ENCODE measurements at places on chromosomes 5 and 9.
A peak's percentile ranks its signal among the peaks of the same experiment; 100 is the strongest.

DNA sequence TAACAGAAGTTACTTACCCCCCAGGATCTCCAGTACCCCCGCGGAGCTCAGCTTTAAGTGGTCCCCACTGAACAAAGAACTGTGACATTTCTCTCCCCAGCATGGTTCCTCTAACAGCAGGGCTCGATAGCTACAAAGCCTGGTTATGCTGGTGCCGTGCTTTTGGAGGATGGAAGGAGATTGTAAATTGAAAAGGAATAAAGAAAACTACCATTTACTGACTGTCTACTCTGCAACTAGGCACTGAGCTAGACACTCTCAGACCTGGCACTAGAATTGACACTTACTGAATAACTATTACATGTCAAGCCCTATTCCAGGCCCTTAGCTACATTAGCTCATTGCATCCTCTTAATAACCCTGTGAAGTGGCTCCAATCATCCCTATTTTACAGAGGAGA is 145.3 kb downstream of the TTLL11 start:
- no peak for DNase-seq

DNA sequence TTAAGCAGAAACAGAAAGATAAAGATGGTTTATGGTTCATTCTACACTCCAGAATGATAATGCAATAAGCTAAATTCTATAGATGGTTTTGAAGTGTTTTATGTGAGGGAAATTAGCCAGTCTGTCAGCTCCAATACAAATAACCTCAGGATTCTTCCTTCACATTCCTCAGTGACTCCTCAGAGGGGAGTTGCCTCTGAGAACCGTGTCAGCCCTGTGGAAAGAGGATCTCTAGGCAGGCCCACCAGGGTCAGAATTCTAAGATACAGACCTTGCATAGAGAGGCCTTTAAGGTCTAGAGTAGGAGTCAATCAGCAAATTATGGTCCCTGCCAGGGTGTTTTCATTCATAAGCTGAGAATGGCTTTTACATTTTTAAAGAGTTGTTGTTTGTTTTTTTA is 26.6 kb downstream of the RUSC2 start:
- no peak for DNase-seq

- DNase-seq, result no peak
Measured at GRCh38 chr9:17403539-17403938, 175.3 kb upstream of the SH3GL2 start.

- no peak for DNase-seq
Measured at GRCh38 chr9:133477992-133478850, 678 bp downstream of the SLC2A6 start.

GRCh38 chr5:138148811-138149210 is 9.6 kb upstream of the NME5 start:
- DNase-seq, result no peak

DNA sequence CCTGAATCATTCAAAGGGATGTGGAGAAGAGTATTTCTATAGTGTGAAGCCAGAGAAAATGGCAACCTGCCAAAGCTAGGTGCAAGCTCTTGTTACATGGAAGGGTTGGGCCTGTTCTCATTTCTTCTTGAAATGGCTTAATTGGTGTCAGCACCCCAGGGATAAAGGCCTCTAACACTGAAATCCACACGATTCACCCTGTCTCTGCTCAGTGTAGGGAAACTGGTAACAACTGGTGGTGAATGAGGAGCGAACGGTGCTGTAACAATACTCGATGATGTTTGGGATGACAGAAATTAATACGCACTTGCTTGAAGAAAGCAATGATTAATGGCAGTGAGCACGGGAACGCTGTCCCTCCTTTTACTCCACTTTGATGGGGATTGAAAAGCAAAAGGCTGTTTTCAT is 16.2 kb downstream of the PBX3 start:
- DNase-seq, result no peak

- no peak for DNase-seq
Measured at GRCh38 chr9:88256216-88256615, 117.9 kb upstream of the SPATA31C2 start.

DNA sequence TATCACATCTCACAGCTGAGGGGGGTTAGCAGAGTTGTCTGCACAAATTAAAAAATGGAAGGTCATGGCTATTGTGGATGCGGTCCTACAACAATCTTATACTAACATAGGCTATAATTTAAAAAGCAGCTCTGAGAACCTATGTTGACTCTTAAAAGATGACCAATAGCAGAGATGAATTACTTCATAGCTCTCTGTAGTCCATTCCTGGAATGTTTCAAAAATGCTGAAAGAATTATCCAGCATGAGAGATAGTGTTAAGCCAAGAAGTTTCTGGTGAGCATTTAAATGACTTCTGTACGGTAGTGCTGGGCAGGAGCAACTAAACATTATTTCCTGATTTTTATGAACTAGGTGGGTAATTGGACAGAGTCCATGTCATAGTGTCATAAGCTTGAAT is 218.2 kb upstream of the NUDT12 start:
- DNase-seq, result no peak

DNA sequence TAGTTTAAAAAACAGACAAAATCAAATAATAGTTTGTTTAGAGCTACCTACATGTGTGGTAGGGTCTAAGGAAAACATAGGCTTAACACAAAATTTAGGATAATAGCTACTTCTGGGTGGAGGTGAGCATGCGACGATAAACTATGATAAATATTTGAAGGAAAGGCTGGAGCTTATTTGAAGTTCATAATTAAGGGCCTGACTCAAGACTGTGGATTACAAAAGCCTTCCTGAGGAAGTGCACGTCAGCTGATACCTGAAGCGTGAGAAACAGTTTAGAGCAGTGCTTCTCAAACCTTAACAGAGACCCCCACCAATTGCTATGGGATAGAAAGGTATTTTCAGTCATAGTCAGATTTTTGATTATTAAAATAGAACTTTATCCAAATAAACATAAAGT is 20.4 kb upstream of the UBLCP1 start:
- DNase-seq, result no peak

DNA sequence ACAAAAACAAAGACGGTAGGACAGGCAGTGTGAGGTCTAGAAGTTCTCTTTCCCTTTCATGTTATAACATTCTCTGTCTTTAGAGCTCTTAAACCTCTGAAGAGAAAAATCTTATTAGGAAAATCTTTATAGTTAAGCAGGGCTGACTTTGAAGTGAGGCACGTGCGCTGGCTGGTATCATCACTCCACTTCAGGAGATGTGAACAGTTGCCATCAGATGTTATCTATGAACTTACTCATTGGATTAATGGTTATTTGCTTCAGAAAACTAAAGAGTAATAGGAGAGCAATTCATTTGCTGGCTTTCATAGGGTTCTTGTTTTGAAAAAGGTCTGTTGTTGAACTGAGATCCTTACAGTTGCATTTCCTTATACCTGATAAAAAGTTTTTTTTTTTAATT is 25.7 kb downstream of the LRRTM2 start:
- DNase-seq, result no peak

DNA sequence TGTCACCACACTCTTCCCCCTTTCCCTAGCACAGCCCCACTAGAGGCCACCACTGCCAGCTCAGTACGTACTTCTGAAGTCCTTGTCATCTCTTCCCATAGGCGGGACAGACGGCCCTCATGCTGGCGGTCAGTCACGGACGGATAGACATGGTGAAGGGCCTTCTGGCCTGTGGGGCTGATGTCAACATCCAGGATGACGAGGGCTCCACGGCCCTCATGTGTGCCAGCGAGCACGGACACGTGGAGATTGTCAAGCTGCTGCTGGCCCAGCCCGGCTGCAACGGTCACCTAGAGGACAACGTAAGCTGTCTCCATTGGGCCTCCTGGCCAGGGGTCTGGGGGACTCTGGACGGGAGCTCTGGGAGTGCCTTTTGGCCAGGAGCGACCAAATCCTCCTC is 99.4 kb upstream of the DMRT1 start:
- no peak for DNase-seq

DNA sequence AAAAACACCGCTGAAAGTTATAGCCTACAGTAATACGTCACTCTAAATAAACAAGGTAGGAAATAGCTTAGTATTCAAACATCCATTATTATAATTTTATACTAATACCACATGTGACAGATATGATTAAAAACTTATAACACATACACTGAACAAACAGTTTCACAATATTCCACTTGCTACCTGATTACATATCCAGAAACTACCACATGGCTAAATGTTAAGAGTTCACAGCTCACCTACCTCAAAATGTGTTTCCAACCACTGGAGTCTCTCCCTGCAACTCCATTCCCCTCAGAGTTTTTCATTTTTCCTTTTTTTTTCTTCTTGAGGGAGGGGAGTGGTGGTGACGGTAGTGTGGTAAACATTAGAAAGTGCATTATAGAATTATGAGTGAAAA is 12.1 kb downstream of the RICTOR start:
- DNase-seq, result no peak

DNA sequence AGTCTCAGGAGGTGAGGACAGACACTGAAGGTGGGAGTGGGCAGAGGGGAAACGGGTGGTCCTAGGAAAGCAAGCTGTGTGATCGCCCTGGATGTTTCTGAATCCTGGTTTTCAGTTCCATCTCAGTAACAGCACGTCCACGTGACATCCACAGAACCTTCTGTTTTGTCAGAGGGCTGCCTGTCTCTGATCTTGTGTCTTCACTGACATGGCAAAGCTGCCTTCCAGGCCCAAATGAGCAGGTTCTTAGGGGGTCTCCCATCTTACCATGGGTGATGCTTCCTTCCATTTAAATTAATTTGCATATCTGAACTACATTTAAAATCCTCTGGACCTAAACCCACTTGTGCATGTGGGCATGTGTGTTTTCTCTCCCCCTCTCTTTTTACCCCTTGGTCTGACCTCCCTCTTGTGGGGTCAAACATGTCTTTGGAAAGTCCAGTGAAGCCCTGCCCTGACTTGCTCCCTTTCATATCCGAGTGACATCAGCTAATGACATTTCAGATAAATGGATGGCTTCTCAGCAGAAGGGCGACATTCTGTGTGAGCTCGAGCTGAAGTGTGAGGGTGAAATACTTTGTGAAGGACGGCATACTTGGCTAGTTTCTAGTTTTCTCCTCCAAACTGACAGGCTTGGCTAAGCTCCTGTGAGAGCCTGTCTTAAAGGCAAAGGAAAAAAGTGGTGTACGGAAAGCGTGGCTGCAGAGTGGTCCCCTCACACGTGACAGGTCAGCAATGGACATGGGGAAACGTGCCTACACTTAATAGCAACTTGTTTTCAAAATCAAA is 204.8 kb upstream of the S1PR3 start:
- no peak for DNase-seq

- no peak for DNase-seq
Measured at GRCh38 chr5:96001262-96001661, 39.6 kb upstream of the ELL2 start.

DNA sequence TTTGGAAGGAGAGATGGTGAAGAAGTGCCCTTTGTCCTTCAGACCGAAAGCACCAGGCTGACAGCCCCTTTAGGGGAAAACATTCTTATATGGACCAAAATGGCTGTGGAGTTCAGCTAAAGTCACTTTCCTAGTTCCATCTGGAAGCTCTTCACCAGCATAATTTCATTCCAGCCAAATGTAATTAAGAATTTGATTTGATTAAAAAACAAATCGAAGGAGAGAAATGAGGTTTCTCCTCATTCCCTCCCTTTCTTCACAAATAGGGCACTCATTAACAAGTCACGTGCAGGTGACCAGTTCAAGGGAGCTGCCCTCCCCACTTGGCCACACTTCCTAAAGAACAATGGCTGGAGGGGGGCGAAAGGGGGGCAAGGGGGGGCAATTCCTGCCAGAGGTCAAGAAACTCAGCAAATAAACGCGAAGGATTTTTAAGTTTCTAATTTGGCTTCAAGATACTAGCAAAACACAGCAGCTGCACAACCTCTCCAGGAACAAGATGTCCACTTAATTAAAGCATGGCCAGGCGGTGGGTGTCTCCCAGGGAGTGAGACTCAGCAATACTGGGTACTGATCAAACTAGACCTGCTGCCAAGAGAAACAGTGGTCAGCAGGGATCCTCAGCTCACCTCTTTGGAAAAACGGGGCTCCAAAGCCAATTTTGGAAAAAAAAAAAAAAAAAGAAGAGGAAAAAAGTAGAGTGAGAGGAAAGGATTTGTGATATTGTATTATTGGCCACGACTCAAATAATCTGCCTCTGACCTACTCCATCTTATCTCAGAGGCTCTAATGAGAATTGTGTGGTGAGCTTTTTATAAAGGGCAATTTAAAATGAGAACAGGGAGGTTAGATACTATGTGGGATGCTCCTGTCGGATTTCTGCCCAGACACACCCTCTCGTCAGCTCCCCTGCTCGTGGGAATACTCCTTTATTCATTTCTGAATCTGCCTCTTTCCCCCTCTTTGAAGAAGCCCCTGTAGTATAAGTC is 254.3 kb downstream of the ZSWIM6 start:
- DNase-seq, result no peak

- DNase-seq, result peak; percentile 75
Measured at GRCh38 chr5:135565725-135566421, 12.9 kb downstream of the CXCL14 start.

- DNase-seq, result no peak
Measured at GRCh38 chr9:137454597-137455358, 4.4 kb downstream of the NSMF start.

Measured in activated CD4-positive, alpha-beta T cell treated with anti-CD3 and anti-CD28 coated beads for 24 hours (primary cell).